Activated CD8-positive, alpha-beta memory T cell treated with anti-CD3 and anti-CD28 coated beads for 1 hour (primary cell): ENCODE measurements at places on chromosomes 6 and 20.

- no peak for DNase-seq
These were observed 537.4 kb upstream of the BTBD3 start for GRCh38 chr20:11380283-11380682.

DNA sequence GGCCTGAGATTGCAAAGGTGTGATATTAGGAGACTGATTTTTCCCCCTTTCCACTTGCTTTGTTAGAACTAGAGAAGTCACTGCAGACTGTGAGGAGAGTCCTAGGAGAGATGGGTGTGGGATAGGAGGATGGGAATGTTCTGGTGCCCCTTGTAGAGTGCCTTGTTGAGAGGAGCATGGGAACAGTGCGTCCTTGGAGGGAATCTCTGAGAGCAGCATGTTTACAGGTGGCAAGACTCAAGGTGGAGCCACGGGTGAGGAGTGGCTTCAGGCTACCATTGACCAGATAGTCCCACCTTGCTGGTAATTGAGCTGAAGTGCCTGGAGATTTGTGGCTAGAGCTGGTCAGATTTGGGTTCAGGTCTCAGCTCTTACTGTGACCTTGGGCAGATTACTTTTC lies 6.0 kb downstream of the PLCG1 start:
- no peak for DNase-seq

- no peak for DNase-seq
These were observed 154.0 kb downstream of the THBS2 start for GRCh38 chr6:169099411-169100202.

DNA sequence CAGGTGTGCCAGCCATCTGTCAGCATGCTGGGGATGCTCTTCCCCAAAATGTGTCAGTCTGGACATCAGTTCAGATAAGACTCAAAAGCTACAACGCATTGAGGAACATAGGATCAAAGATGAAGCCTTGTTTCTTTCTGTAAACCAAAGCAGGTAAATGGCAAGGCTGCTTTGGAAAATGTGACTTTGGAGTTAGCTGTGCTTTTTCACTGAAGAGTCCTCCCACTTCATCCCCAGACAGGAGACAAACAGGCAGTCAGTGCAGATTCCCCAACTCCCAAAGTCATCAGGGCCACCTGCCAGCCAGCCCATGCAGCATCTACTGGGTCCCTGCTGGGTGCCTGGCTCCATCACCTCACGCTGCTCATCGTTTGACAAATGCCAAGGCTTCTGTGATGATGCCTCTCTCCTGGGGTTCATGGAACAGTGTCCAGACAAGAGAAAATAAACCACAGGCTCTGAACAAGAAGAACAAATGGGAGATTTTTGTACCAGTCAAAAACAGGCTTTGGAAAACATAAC lies 205.0 kb upstream of the BTBD3 start:
- DNase-seq = no peak

DNA sequence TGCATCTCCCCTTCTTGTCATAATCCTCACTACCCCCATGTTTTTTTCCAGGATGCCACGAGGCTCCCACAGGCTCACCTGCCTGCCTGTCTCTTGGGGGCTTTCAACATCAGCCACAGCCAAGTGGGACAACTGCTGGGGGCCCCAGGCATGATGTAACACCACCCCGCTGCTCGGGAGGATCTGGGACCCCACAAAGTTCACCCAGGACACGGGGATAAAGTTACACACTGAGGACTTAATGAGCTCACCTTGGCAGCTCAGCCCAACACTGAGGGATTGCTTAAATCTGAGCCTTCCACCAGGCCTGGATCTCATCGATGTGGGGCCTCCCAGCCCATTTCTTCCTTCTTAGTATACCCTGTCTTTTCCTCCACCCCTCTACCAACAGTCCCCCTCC lies 56.4 kb upstream of the NNAT start:
- DNase-seq = no peak

DNA sequence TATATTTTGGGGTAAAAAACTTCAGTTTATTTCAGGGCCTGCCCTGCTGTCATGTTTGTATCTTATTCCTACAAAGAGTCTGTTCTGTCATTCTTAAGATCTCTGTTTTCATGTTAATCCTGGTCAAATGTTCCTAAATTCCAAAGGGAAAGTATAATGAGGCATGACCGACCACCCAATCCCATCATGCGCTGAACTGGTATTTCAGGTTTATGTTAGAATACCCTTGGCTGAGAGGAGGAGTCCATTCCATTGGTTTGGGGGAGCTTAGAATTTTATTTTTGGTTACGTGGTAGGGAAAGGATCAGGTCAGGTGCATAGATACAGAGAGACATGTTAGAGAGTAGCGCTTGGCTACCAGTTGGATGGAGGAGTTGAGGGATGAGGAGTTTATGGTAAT lies 25.7 kb downstream of the CFAP61 start:
- no peak for DNase-seq

GRCh38 chr6:17490724-17491123 lies 97.3 kb downstream of the CAP2 start:
- no peak for DNase-seq

- no peak for DNase-seq
These were observed 264.5 kb downstream of the CD83 start for GRCh38 chr6:14381829-14382677.

DNA sequence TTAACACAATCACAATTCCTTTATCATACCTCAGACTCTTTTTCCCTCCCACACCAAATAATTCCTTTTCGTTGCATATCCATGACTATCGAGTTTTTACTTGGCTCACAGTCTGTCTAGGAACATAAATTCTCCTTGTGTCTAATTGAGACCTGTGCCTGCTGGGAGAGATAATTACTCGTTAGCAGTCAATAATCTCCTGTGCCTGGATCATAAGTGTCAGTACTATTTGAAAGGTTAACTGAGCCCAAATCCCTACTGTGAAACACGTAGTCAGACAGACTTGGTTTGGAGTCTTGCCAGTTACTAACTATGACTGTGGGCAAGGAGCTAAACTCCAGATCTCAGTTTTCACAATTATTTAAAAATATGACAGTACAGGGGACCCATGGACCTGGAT lies 5.7 kb upstream of the CTNNBL1 start:
- no peak for DNase-seq
